Left lung (tissue), 14 donors: ENCODE measurements at places on chromosomes 1 and 21. TPM values are rescaled to one million over a fixed set of nuclear protein-coding genes. Genes with fewer than 3 reads are reported as not detected.

Gene OVAAL
- total RNA-seq = not detected

Gene ERICH3
- 3.5 TPM for total RNA-seq

Gene FNBP1L
- 50.5 TPM for total RNA-seq

Gene HORMAD1
- total RNA-seq = 2.5 TPM

Gene ZNF593OS
- not detected for total RNA-seq

Gene LCE1F
- not detected for total RNA-seq

Gene RABGAP1L
- total RNA-seq = 67.3 TPM

Gene TEX35
- total RNA-seq = not detected

Gene TMPRSS3
- 2.9 TPM for total RNA-seq

Gene ZNF684
- total RNA-seq = 3.8 TPM

Gene OR2M3
- total RNA-seq = not detected

Gene IL10
- total RNA-seq = 3.0 TPM

Gene TTF2
- total RNA-seq = 21.1 TPM

Gene BTBD19
- 19.7 TPM for total RNA-seq

Gene CELA2A
- total RNA-seq = not detected

Gene SYCP1
- total RNA-seq = not detected

Gene CELA3A
- not detected for total RNA-seq

Gene SLC16A4
- total RNA-seq = 12.0 TPM

Gene IQCC
- 1.9 TPM for total RNA-seq

Gene SHISA4
- total RNA-seq = 12.7 TPM

Gene TFF3
- total RNA-seq = 11.1 TPM

Gene OR2G3
- not detected for total RNA-seq

Gene FMO4
- total RNA-seq = 4.8 TPM

Gene PRDM16
- 14.9 TPM for total RNA-seq

Gene C4BPA
- total RNA-seq = 22.2 TPM

Gene AGT
- 2.9 TPM for total RNA-seq

Gene CDKN2C
- 12.3 TPM for total RNA-seq

Gene HFM1
- total RNA-seq = 0.58 TPM

Gene GRHL3
- 1.6 TPM for total RNA-seq

Gene CRYAA
- total RNA-seq = not detected

Gene RIPPLY3
- 0.35 TPM for total RNA-seq

Gene KCNH1
- 0.06 TPM for total RNA-seq

Gene KDF1
- 12.1 TPM for total RNA-seq

Gene NLRP3
- 2.0 TPM for total RNA-seq

Gene FAM177B
- not detected for total RNA-seq

Gene RAB3B
- 0.05 TPM for total RNA-seq

Gene NOS1AP
- total RNA-seq = 6.2 TPM
